Kidney capillary endothelial cell (primary cell): ENCODE measurements at places on chromosomes 4 and X.

DNA sequence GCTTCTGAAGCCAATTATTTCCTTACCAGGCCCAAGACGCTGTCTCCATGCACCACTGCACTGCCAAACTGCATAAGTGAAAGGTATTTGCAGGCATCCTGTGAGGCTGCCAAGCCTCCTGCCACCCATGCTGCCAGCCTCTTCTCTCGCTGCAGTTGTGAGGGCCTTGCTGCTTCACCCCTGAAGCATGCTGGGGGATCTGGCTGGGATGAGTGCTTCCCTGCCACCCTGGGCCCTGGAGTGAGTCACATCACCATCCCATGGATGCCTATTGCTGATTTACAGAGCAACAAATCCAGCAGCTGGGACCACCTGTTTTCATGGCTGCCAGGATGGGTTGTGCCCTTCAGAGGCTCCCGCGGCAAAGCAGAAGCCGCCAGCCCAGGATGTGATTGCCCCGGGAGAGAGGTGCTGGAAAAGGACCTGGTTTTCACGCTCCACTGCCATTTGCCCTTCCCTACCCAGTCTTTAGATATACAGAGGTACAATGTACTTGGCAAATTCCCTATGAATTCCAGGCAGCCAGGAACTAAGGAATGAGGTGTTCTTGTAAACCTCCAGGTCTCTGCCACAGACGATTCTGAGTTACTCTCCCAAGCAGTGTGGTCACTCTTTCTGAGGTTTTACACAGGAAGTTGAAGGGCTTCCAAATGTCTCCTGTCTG lies 41.5 kb upstream of the PTCHD1 start:
- no peak for DNase-seq

DNA sequence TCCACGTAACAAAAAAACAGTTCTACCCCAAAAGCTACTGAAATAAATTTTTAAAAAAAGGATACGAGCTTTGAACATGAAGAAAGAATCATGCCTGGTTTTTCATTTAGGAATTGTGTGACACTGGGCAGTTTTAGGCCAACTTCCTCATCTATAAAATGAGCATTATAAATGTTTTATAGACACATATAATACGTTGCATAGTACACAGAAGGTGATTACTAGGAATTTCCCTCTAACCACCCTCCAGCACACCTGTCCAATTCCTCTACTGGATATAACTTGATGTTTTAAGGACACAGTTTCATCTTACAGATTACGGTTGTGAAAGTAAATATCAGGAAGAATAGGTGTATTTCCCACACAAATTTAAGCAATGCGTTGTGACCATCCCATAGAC lies 85.5 kb upstream of the IQCM start:
- DNase-seq: no peak

GRCh38 chr4:101649790-101650515 lies 140.6 kb upstream of the BANK1 start:
- no peak for DNase-seq

DNA sequence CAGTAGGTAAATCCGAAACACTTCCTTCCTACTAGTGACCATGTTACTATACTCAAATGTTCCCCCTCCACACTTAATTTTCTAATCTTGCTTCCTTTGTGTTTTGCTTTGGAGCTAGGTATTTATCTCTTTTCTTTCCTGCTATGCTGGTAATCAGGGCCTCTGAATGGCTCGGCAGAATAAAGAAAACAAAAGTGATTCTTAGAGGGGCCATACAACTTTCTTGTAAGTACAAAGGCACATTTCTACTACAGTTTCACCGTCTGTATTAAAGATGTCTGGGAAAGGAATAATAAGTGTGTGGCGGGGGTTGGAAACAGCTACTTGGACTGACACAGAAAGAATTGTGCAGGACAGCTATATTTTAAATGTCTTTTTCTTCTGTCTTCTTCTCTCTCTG lies 50.3 kb downstream of the GPC3 start:
- no peak for DNase-seq

DNA sequence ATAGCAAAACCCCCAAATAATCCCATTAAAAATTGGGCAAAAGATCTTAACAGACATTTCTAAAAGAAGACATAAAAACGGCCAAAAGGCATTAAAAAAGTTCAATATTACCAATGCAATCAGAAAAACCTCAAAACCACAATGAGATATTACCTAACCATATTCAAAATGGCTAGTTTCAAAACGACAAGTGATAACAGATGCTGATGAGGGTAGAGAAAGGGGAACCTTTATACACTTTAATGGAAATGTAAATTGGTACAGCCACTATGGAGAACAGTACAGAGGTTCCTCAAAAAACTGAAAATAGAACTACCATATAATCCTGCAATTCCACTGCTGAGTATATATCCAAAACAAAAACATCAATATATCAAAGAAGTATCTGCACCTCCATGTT lies 6.2 kb downstream of the AADAT start:
- no peak for DNase-seq

DNA sequence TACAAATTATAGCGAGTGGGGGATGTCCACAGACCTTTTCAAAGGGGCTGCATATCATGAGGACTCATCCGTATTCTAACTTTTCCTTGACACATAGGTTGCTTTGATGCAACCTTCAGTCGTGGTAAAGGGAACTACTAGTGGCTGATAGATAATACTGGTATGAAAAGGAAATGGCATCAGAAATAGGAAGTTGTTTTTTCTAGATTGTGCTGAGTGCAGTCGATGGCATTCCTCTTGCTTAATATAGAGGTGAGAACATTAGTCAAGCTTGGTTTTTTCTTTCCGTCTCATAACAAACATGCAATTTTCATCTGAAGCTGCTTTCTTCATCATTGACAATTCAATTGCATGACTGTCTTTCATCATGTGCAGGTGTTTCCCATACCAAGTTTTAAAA lies 16.6 kb downstream of the ENPEP start:
- DNase-seq: no peak

DNA sequence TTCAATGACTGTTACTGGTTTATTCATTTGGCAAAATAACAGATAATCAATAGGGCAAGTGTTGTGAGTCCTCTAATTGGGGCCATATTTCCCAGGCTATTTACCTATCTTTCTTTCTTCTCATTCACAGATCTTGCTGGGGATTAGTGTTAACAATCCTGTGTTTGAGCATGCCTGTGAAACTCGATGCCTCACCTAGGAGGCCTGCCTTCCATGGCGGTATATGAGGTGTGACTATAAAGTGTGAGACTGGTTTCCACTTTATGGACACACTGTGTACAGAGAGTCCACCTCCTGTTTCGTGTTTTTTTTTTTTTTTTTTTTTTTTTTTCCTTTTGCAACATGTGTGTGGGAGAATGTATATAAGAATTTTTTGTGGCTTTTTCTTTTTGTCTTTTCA lies 199.3 kb downstream of the BMPR1B start:
- DNase-seq: no peak

GRCh38 chr4:56480691-56481090 lies 13.3 kb downstream of the SRP72 start:
- DNase-seq: no peak

GRCh38 chrX:140918398-140919038 lies 83.9 kb upstream of the SPANXB1 start:
- peak; percentile 62 for DNase-seq

- DNase-seq: peak; percentile 75
Measured at GRCh38 chr4:96009427-96010119, 169.7 kb downstream of the PDHA2 start.

GRCh38 chrX:133559909-133560308 lies 144.6 kb upstream of the GPC4 start:
- DNase-seq: no peak

GRCh38 chrX:1102786-1103185 lies 109.7 kb downstream of the CRLF2 start:
- DNase-seq: no peak

DNA sequence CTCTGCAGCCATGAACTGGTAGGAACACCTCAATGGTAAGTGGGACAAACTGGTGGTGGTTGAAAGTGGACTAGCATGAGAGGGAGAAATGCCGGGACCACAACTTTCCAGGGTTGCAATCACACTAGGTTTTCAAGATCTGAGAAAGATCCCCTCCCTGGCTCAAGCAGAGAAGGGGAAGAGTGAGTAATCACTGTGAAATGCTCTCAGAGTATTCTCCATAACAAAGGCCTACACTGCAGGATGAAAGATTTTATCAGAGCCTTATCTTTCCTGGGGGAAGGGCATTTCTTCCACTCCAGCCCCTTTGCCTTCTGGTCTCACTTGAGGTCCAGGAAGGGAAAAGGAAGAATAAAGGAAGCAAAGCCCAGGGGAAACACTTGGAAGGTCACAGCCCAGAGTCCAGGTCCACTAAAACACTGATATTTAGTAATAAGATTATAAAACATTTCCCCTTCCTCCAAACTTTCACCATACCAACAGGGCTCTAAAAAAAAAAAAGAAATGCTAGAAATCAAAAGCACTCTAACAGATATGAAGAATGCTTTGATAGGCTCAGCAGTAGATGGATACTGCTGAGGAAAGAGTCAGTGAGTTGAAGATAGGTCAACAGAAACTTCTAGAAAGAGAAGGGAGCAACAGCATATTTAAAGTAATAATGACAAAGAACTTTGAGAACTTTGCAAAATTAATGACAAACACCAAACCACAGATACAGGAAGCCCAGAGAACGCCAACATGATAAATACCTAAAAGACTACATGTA lies 95.9 kb downstream of the WDFY3 start:
- DNase-seq: peak; percentile 85

DNA sequence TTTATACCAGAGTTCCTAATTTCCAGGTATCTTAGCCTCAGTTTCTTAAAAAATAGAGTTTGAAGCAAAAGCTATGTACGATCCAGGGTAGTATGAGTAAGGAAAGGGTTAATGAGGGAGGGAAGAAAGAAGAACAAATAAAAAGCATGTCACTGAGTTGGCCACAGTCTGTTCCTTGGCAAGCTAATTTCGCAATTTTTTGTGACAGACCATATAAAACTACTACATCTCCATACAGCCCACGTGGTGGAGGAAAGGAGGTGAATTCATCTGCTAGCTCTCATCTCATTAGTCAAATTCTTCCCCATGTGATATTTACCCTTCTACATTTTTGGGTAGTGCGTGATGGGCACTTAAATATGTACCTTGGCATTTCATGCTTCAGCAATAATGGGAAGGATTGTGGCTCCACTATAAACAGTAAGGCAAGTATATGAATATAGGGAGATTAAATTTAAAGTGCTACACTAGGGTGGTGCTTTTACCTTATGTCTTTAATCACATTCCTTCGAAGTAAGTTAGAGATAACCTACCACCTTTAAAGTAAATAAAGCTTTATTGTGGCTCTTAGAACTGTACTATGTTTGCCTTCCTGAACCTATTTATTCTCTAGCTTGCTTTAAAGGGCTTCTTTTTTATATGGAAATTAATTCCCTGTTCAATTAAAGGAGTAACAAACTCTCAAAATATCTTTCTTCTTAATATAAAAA lies 102.1 kb upstream of the VAMP7 start:
- DNase-seq: no peak

GRCh38 chrX:107541244-107541643 lies 87.1 kb upstream of the PRPS1 start:
- no peak for DNase-seq

DNA sequence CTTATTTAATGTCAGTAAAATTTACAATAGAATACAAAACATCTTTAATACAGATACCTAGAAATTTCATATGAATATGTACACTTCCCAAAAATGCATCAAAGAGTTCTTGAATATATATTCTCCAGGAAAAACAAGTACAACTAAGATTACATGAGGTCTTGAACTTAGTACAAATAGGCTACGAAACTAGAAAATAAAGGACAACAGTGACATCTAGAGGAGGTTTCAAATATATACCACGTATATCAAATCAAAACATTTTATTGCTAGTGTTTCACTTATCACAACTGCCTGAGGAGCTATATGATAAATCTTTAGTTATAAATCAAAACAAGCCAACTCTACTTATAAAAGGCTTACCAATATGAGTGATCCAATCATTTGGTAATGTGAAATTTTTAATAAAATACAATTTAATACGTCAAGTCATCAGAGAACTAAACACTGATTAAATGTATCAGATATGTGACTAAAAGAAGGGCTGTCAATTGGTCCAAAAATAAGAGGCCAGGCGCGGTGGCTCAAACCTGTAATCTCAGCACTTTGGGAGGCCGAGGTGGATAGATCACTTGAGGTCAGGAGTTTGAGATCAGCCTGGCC lies 36.6 kb downstream of the ANAPC10 start:
- peak; percentile 65 for DNase-seq

DNA sequence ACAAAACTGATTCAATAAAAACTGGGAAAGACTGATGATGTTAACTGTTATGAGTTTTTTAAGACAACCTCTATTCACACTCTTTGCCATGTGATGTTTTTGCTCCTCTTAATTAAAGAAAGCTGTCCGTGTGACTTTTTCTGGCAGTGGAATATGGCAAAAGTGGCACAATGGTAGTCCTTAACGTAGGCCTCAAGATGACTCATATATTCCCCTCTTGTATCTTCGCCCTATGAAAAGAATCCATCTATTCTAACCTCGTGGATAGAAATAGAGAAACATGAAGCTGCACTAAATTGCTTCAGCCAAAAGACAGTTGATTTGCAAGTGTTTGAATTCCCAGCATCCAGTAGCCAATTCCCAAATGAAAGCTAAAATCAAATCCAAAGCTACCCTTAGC lies 603.8 kb upstream of the PCDH7 start:
- DNase-seq: no peak

DNA sequence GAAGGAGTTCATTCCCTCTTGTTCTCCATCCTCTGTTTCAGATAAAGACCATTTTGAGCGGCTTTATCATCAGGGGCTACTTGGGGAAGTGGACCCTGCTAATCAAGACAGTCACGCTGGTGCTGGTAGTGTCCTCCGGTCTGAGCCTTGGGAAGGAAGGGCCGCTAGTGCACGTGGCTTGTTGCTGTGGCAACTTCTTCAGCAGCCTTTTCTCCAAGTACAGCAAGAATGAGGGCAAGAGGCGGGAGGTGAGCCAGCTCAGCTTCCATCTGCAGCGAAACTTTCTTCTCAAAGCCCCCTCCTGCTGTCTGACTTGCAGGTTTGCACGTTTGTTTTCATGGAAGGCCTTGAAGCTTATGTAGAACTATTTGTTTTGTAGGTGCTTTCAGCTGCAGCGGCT lies 49.5 kb downstream of the CLCN4 start:
- DNase-seq: no peak

DNA sequence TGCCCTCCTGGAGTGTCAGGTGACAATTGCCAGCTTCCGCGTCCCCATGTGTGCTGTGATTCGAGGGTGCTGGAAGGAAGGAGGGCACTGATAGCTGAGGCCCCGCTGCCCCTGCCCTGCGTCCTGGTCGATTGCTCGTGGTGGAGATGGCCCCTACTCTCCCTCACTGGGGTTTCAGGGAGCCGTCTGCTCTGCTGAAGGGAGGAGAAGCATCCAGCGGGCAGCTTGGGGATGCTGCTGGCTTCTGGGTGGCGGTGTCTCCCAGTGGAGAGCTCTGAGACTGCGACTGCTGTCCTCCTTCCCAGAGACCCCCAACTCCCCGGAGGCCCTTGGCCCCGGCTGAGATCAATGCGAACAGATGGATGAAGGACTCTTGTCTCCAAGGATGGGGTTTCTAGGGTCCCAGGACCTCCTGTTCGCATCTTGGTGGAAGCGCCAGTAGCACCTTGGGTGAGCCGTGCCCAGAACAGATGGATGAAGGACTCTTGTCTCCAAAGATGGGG lies 98.6 kb downstream of the PSAPL1 start:
- no peak for DNase-seq

- DNase-seq: no peak
Measured at GRCh38 chr4:39620551-39621313, 17.9 kb downstream of the SMIM14 start.
